ENCODE measurements at places on chromosomes 6 and 20.

DNA sequence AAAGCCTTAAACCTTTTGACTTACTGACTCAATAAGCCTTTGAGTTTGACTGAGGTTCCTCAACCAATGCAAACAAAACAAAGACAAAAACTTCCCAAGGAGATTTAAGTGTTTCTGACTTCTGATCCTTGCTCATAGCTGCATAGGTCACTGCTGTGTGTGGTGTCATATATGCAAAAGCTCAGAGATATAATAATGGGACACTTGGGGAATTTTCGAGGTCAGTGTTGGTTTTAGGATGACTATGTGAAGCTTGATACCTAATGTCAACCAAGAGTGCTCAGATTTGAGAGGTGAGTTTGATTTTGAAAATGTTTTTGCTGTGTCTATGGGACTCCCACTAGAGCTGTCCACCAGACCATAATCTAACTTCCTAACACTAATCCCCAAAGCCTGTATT, 26.2 kb downstream of the ZKSCAN8 start:
- DNase-seq, result no peak

DNA sequence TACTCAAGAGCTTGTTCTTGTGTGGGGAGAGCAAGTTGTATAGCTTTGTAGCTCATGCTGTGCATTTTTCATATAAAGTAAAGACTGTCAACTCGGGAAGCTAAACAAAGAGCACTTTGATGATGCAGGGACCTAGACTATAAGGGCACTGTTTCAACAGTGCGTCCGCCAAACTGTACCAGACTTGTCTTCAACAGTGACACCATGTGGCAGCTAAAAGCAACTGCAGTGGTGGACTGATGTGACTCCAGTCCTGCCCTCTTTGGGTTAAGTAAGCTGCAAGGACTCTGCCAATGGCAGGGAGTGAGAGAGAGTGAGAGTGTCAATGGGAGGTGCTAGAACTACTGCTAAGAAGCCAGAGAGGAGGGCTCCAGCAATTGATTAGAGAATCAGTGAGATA, 48.1 kb upstream of the MC3R start:
- DNase-seq, result no peak

- no peak for DNase-seq
These were observed 121.4 kb upstream of the MAFB start for GRCh38 chr20:40810332-40811000.

- no peak for DNase-seq
These were observed 83.8 kb downstream of the FNDC1 start for GRCh38 chr6:159252955-159253508.

- DNase-seq, result no peak
These were observed 7.3 kb downstream of the SIM1 start for GRCh38 chr6:100457311-100457990.

GRCh38 chr6:35070111-35070510, 71.0 kb downstream of the TCP11 start:
- no peak for DNase-seq

GRCh38 chr6:136969433-136969832, 47.3 kb downstream of the SLC35D3 start:
- DNase-seq, result no peak

GRCh38 chr6:154606860-154607259, 96.4 kb upstream of the CNKSR3 start:
- no peak for DNase-seq

GRCh38 chr6:14763139-14763538, 482.7 kb upstream of the JARID2 start:
- no peak for DNase-seq

DNA sequence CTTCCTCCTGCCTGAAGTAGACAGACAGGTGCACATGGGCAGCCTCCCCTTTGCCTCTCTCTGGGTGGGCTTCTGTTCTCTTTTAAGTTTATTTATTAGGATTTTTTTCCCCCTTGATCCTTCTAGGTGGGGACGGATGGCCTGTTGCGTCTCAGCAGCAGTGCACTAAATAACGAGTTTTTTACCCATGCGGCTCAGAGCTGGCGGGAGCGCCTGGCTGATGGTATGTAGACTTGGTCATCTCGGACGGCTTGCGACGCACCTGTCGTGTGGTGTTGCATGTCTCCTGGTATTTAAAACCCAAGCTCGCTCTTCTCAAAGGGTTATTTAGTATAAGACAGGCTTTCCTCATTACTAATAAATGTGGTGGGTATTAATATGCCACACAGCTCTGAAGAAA, 73.3 kb downstream of the ASXL1 start:
- DNase-seq, result no peak

DNA sequence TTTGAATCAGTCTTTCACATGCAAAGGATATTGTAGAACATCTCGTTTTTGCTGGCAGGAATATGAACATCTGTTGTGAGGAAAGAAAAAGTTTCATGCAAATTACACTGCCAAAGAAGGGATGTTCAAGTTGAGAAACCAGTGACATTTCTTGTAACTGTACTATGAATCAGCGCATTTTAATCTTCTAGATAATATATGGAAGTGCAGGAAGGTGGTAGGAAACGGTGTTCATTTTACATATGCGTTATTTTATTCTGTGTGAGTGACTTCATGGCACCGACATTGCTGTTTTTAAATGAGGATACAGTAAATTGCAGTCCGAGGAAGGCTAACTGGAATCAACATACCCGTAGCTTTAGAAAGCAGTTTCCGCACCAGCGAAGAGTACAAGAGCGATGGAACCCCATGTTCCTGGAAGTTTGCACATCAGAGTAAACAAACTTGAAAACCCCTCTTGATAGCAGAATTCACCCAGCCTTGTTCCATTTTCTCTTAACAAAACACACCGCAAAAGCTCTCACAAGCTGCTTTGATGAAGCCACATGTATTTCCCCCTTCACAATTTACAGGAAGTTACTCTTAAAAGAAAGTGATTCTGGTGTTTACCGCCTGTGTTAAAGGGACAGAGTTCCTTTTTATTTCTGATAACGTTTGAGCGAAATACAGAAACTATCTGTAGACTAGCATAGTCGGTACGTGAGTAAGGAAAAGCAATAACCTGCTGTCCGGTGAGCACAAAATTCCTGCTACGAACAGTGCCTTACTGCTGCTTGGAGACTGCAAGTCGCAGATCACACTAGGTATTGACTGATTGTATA, 11.5 kb downstream of the PRDM1 start:
- DNase-seq, result peak; percentile 23

GRCh38 chr6:169490830-169491229, 211.0 kb downstream of the WDR27 start:
- no peak for DNase-seq

DNA sequence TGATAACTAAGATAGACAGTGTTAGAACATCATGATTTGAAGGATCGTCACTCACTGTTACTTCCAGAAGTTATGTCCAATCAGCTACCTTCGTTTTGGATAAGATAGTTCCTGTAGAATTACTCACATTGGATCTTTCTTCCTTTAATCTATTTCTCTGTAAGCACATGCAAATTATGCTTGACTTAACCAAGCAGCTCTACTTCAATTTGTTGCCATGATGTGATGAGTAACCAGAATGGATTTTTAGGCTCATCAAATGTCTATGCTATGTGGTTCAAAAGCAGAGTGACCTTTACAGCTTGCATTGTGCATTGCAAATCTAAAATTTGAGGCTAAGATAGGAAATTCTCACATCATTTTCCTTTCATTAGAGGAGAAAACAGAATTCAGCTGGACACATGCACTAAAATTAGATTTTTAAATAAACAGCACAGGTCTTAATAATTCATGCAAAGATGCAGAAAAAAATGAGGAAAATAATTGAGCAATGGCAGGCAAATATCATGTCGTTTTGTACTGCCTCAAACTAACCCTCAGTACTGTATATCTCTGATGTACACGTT, 76.7 kb upstream of the ZFP64 start:
- DNase-seq, result no peak

DNA sequence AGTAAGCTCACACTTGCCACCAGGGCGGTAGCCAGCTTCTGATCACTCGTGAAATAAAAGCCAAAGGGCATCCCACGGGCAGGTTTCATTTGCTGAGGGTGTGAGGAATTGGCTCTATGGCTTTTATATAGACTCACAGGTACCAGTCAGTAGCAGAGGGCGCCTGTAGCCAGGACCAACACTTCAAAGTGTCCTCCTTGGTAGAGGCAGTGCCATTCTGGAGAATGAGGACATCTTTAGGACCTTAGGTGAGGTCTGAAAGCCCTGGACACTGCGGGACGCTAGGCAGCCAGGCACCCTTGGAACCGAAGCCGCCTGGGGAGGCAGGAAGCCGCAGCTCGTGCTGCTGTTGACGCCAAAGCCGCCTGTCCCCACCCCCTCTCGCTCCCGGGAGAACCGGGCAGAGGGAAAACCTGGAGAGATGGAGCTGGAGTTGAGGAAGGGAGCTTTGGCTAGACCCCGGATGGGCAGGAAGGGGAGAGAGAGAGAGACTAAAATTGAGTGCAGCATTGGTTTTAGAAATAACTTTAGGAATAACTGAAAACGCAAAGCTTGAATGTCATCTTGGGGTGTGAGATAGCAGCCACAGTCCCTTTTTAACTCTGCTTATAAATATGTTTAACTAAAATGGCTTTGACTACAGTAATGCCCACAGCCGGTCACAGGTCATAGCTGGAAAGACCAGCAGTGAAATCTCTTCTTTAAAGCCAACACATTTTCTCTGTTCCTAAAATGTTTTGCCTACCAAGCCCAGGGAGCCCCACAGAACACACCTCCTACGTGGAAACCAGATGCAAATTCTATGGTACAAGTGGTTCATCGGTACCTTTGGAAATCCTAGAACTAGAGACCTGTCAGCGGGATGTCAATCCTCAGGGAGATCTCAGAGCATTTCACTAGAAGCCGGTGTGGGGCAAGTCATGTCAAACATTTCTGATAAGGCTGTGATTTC, 128.5 kb upstream of the CDYL start:
- no peak for DNase-seq

DNA sequence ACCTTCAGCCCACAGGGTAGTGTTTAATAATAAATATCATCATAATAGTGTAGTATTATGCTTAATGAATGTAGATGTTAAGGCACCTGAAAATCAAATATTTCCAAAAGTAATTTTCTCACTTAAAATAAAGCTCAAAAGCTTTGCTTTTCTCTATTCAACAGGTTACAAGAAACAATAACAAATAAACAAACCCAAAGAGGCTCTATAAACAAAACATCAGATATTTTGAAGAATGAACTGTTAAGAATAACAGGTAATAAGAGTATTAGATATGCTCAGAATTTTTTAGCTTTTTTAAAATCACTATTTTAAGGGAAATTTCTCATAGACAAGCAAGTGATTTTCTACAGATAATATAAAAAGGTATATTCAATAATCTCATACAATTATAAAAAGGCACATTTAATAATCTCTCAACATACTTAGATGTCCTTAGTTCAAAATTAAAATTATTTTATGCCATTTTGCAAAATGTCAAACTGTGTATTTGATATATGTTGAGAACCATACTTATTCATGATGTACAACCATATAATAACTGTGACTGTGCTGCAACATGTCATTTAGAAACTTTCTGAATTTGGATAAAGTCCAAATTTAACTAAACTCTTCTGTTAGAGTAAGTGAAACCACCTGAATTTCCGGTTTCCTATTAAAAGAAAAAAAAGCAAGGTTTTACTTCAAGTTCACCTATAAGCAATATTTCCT, 35.8 kb downstream of the PHIP start:
- no peak for DNase-seq

DNA sequence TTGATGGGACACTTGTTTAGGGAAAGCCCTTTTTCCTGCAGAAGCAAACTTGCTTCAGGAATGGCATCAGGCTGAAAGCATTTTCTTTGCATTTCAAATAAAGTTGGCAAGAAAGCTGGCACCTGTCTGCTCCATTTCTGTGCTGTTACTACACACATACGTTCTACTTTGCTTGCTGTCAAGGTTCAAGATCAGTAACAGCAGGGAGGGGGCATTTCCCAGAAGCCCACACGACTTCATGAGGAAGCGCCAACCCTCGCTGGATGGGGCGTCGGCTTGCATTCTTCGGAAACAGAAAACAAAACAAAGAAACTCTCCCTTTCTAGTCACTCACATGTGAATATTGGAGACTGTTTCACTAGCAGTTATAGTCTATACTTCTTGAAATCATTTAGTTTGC, 46.4 kb downstream of the AKAP12 start:
- no peak for DNase-seq

GRCh38 chr6:42249279-42249678, 31.6 kb upstream of the MRPS10 start:
- no peak for DNase-seq

GRCh38 chr6:148514091-148514845, 171.6 kb downstream of the SASH1 start:
- no peak for DNase-seq

DNA sequence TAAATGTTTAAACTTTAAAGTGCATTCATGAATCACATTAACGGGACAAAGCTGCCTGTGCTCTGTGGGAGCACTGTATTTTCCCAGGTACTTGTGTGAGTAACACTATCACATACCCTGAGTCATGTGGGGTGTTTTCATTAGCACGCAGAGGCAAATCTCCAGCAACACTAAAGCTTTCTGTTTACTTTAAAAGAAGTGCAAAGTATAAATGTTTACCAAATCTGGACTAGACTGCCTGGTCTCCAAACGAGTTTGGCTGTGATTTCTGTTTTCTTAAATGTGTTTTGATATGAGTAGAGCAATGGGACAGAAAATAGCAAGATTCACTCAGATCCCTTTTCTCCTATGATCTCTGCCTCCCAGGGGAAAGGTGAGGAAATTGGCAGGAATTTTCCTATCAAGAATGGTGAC, 28.8 kb upstream of the RIPPLY2 start:
- DNase-seq, result no peak

DNA sequence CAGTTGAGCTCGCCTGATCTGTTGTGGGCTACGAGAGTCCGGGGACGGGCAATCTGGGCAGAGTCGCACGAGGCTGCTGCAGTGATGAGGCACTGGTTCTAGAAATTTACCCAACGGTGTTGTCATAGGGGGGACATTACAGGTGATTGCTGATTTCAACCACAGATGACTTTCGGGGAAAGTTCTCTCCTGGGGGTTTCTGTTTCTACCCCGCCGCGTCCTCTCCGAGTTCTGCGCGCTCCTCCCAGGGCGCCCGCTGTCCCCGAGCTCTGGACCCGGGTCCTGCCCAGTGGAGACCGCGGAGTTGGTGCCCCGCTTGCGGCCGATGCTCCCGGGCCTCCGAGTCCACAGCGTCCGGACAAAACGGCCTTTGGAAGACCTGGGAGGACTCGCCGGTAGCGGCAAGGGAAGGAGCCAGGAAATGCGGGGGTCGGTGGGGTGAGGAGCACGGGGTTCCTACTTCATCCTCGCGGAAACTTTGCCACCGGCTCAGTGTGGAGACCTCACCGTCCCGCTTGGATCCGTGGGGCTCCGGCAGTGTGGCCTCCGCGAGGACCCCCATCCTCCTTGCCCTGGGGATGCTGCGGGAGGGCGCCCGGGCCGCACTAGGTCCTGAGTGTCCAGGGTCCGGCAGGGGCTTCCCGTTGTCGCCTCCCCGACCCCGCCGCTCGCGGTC, 12.3 kb upstream of the RAET1L start:
- DNase-seq, result no peak
